ENCODE measurements at places on chromosomes 2 and 18. TPM values are rescaled to one million over a fixed set of nuclear protein-coding genes. Genes with fewer than 3 reads are reported as not detected.
A peak's percentile ranks its signal among the peaks of the same experiment; 100 is the strongest.

- peak; percentile 93 for DNase-seq
Measured at GRCh38 chr18:23317975-23318675, 135.0 kb upstream of the RIOK3 start.

DNA sequence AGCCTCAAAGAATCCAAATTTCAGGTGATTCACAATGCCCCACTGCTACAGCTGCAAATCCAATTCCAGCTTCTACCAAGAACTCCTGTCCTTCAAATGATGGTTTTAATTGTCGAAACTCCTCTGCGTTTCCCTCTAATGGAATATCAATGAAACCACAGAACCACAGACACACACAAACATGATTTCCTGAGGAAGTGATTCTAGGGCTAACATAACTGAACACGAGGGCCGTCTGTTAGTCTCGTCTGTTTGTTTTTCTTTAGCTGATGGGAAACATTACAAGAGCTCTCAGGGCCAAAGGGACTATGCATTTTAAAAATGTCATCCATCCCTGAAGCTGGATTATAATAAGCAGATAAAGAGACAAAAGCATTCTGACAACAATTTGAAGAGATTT, 59.4 kb downstream of the RNF152 start:
- DNase-seq: peak; percentile 28

- peak; percentile 37 for DNase-seq
Measured at GRCh38 chr2:98479959-98480524, 35.4 kb downstream of the INPP4A start.

GRCh38 chr2:75140288-75140687, 59.0 kb downstream of the TACR1 start:
- DNase-seq: no peak

- peak; percentile 4 for DNase-seq
Measured at GRCh38 chr2:110948027-110948674, 172.6 kb upstream of the BCL2L11 start.

DNA sequence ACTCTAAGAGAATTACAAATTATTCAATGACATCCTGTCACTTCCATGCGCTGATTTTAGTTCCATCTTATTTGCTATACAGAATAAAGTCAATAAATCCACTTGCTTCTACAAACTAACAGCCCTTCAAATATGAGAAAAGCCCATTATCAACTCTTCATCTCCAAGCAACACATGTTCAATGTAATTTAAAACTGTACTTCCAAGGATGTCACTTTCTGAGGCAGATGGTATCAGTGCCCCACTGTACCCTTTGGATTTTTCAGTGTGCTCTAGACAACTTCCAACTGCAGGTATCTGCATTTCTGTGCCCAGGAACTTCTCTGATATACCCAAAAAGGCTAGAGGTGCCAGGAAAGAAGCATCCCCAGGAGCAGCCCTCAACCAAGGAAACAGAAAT, 87.6 kb downstream of the SMAD2 start:
- DNase-seq: no peak

GRCh38 chr2:240964704-240965295, 33.6 kb upstream of the SNED1 start:
- no peak for DNase-seq

DNA sequence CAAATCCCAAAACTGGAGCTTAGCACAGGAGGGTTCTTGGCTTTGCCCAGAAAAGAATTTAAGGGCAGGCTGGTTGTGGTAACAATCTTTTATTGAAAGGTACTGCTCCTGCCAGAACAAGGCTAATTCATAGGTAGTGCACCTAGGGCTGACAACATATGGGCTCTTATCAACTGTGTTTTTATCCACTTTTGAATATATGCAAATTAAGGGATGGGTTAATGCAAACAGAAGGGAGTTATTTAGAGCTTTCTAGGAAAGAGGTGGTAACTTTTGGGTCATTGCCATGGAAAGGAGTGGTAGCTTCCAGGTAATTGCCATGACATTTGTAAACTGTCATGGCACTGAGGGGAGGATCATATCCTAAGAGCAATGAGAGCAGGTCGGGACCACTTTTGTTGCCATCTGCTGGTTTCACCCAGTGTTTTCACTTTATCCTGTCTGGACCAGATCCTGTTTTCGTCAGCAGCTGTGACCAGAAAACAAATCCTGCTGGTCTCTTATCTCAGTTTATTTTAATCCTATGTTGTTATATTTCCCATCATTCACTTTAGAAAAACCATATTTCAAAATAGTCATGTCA, 981 bp downstream of the C2orf66 start:
- DNase-seq: peak; percentile 32

DNA sequence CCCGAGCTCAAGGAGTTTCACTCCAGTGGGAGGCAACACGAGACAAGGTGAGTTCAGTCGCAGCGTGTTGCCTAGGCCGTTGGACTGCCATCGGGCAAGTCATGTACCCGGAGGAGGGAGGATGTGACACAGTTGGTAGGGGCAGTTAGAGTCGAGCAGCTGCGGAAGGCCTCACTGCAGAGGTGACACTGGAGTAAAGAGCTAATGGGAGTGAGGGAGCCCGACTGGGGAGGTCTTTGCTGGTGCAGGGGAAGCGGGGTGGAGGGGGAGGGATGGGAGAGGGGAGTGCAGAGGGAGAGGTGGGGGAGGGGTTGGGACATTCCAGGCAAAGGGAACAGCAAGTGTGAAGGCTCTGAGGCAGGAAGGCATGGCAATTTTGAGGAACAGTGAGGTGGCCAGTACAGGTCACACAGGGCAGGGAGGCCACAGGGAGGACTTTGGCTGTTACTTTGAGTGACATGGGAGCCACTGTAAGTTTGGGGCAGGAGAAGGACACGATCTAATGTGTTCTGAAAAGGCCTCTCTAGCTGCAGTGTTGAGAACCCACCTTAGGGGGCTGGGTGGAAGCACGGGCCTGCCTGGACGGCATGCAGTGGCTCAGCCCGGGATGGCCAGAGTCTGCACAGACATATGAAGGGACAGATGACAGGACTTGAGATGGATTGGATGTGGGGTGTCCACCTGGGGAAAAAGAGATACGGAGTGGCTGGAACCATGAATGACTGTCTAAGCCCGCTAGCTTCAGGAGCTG, 61.1 kb downstream of the KCNF1 start:
- no peak for DNase-seq

DNA sequence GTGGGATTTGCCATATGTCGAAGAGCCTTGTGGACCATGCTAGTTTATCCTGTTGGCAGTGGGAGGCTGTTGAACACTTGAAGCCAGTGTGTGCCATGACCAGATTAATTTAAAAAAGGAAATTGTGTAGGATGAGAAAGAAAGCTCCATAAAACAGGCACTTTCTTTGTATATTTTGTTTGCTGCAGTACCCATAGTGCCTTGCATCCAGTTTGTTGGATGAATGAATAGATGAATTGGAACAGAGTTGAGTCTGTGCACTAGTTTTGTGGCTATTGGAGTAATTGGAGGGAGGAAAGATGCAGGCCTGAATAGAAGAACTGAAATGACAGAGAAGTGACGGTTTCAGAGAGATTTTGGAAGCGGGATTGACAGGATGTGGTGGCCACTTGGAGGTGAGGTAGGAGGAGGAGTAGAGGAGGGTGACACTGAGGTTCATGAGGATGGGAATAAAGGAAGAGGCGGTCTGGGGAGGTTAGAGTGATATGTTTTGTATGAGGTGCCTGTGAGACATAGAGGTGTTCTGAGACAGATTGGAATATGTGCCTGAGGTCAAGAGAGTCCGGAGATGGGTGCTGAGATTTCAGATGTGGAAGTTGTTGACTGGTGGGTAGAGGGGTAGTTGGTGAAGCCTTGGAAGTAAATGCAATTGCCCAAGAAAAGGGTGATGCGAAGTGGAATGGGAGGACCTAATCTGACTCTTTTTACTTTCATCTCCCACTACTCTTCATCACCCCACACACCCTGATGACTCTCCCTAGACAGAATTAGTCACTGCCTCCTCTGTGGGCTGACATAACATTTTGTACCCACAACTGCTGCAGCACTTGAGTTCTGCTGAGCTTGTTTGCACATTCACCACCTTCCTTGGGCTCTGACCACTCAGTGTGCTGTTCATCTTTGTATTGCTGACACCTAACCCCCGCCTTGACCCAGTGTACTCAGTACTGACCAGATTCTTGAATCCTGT, 5.1 kb downstream of the DGUOK start:
- DNase-seq: peak; percentile 87

C2orf81 gene
- total RNA-seq: 0.63 TPM
